Lower leg skin (tissue), 4 donors: ENCODE measurements at places on chromosomes 3 and 15. TPM values are rescaled to one million over a fixed set of nuclear protein-coding genes. Genes with fewer than 3 reads are reported as not detected.

GRCh38 chr15:93040288-93041158 lies 48.5 kb downstream of the RGMA start:
- no peak for DNase-seq

DNA sequence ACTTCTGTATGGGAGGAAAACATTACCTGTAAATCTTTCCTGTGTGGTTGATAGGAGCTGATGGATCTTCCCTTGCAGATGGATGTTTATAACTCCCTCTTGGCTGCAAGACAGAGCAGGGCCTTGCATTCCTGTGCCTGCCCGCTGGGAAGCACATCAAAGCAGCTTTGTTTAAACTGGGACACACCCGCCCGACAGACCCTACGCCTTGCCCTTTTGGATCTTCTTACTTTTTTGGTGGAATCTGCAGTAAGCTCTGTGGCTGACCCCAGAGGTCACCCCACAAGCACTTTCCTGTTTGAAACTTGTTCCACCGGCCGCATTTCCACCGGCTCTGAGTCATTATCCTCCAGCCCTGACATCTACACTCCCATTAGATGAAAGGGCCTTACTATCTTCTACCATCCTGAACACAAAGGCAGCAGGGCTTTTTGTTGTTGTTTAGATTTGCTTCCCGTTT lies 244.1 kb upstream of the STT3B start:
- DNase-seq: no peak

DNA sequence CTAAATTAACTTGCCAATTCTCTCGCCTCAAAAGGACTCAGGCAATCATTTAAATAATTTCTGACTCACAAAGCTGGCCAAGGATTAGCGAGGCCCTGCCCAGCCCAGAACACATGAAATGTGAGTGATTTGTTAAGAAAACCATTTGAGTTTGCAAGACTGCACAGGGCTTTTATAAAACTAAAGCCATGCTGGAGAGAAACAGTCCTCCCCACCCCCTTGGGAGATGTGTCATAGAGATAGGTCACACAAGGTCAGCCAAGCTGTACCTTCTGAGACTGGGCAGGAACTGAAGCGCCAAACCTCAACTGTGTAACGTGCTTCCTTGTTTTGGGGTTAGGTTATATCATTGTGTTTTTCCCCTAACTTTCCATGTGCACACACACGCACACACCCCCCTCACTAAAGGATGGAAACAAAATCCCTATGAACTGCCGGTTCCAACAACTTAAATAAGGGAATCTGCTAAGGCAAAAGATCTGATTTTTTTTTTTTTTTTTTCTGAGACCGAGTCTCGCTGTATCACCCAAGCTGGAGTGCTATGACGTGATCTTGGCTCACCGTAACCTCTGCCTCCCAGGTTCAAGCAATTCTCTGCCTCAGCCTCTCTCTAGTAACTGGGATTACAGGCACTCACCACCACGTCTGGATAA lies 8.1 kb downstream of the SPATA12 start:
- DNase-seq: peak; percentile 84

The MKRN2OS gene
- 1.8 TPM for total RNA-seq

The PLA1A gene
- 0.81 TPM for total RNA-seq

GRCh38 chr15:77854980-77855379 lies 222.3 kb upstream of the LINGO1 start:
- no peak for DNase-seq

The USF3 gene
- total RNA-seq: 24.2 TPM
